ENCODE measurements at places on chromosomes 7 and 10.

GRCh38 chr10:32388258-32389027, 41.5 kb upstream of the EPC1 start:
- no peak for DNase-seq

DNA sequence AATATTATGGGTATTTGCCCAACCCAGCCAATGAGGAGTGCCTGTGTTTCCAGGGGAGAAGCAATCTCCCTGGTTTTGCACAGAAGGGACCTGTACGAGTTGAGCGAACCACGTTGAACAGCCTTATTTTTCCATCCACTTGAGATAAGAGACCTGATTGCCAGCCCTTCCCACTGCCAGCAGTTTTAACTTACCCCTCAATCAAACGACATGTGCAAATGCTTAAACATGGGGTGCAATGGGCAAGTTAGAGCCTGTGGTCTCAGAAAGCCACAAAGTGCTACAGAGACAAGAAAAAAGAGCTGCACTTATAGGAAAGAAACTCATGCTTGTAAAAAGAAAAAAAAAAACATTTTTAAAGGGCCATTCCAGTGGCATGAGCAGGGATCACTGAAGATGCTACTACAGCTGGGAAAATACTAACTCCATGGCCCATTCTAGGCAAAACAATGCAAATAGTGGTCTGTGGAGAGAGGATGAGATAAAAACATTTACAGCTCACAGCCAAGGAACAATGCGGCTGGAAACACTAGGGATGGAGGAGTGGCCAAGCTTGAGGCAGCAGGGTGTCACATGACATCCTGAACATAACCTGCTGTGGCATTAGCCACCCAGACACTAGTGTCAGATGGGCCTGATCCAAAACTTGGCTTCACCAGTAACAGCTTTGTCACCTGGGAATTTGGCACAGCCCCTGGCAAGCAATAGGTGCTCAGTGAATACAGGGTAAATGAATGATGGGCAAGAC, 162.8 kb downstream of the ELMO1 start:
- DNase-seq, result no peak

DNA sequence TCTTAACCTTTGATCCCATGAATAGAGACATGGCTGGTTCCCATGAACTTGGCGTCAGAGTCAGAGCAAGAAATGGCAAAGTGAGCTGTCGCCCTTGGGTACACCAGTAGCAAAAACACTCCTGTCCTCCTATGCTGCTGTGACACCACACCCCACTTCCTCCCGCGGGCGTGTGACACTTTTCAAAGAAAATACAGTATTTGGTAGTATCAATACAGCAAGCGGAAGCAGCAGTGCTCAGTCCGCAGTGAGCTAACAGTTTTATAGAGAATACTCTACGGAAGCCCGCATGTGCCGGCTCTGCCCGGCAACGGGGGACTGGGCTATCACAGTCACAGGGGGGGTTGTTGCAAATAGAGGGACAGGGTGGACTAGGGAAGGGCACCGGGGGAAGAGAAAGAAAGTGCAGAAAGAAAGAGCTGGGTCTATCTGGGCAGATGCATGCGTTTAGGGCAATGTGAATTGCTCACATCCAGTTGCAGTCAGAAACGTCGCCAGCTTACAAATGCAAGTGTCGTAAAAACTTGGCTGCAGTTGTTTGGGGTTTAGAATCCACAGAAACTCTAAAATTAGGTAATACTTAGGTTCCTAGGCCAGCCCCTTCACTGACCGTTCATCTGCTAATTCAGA, 49.8 kb downstream of the PRKCQ start:
- DNase-seq, result no peak

- DNase-seq, result peak; percentile 48
Measured at GRCh38 chr7:21902240-21902639, 43.5 kb downstream of the CDCA7L start.

- peak; percentile 16 for DNase-seq
Measured at GRCh38 chr7:131948434-131949053, 392.1 kb upstream of the PODXL start.

GRCh38 chr7:55172161-55172560, 153.3 kb downstream of the EGFR start:
- peak; percentile 28 for DNase-seq

GRCh38 chr7:26485367-26485934, 193.8 kb downstream of the SNX10 start:
- DNase-seq, result peak; percentile 1

DNA sequence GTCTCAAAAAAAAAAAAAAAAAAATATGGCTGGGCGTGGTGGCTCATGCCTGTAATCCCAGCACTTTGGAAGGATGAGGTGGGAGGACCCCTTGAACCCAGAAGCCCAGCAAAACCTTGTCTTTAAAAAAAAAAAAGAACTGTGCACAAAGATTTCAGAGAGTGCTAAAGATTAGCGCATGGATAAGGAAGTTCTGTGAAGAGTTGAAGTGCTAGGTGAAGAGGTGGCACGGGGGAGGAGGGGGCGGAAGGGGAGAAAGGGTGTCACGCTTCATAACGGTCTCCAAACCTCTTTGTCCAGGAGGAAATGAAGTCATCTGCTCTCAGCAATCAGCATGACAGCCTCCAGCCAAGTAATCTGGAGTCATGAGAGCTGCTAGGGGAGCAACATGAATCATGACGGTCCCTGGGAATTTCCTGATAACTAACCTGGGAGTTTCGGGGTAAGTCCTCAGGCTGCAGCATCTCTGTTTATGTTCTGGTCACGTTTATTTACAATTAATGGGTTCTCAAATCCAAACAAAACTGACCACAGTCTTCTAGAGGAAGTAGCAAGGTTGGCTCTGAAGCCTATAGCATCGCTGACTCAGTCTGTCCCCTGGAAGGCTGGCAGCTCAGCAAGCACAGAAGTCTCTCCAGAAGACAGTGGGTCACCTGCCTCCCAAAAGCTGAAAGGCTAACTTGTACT, 1.9 kb upstream of the PLAU start:
- peak; percentile 92 for DNase-seq

- peak; percentile 14 for DNase-seq
Measured at GRCh38 chr10:36092116-36092515, 450.0 kb upstream of the FZD8 start.

DNA sequence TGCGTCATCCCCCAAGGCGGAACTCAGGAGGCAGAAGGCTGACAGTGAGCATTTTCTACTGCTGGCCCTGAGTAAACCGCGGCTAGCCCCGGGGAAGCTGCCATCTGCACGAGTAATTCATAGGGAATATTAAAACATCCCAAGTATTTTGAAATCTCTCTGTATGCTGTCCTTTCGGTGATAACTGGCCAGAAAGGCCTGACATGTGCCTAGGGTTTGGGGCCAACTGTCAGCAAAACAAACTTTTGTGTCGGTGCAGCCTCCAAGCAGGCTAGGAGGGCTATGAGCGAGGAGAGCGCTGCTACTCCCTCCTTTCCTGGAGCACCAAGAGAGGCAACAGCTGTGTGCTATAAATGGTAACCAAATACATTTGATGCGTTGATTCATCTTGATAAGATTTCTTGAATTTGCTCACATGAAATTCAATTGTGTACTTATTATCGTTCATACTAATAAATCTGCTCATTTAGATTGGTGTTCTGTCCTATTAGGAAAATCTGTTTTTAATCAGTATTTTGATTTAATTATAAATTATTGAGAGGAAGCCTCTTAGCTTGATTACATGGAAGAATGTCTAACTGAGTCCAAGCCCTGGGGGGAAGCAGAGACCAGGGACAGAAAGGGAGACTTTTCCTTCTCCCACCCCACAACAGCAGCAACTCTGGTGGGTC, 124.4 kb upstream of the NPS start:
- peak; percentile 39 for DNase-seq

- no peak for DNase-seq
Measured at GRCh38 chr10:963655-964054, 24.6 kb upstream of the GTPBP4 start.

DNA sequence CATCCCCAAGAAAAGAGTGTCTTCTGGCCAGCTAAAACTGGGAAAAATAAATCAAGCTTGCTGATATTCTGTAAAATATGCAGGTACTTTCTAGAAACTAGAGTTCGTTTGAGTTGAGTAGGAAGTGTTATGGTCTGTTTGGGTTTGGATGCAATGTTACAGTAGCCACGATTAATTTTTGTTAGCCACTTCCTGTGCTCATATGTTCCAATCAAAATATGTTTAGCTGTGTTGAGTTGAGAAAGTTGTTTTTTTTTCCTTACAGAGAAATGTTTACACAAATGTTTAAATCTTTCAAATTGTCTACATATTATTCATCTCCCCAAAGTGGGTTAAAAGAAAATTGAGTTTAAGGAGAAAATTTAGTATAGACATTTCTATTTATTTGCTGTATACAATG, 11.3 kb upstream of the LAMB1 start:
- no peak for DNase-seq

DNA sequence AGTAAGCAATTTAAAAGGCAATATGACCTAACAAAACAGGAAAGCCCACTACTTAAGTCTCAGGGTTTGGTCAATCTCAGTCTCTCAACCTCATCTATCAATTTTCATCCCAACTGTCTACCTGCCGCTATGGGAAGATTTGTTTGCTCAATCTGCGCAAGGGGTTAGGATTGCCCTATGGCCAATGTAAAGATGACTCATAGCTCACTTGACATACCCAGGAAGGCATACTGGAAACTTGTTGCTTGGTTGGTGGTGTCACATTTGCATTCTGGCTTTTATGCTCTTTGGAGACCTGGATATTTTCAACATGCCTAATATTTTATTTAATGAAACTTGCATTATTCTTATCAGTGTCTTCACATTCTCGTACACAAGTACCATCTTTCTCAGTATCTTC, 78.1 kb upstream of the TMEM196 start:
- DNase-seq, result no peak

DNA sequence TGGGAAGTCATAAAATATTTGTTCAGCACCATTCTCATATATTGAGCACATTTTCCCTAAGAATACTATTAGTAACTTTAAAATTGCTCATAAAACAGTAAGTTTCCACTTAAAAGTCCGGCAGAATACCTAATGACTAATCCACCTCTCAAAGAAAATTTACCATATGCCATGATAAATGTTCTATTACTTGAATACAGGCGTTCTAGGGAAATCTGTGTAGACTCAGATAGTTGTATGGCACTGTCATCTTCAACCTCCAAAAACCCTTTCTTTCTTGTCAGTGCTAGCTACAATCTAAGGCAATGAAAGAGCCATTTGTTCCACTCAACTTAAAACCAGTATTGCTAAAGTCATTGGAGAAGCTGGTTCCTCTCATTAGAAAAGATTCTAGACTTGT, 7.3 kb downstream of the GPR37 start:
- DNase-seq, result no peak

DNA sequence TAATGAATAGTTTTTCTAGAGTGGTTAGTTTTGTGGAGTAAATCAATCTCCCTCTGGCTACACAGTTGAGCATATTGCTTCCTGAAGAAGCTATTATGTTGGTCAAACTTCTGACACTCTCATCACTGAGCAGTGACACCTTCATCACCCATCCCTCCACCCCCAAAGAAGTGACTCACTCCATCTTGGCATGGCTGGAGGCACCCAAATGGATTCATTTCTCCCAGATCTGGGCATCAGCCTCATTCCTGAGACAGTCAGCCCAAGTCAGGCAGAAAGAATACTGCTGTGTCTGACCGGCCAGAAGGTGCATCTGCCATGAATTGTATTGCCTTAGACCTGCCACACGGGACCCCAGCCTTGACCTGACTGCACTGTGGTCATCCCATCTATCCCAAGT, 117.0 kb upstream of the HABP2 start:
- DNase-seq, result no peak

- DNase-seq, result no peak
Measured at GRCh38 chr7:101817471-101818286, at the start of gene CUX1. TSS of gene CUX1 (plus strand) at chr7:101817626. CDS start at chr7:101817640, 14 bp downstream.

- no peak for DNase-seq
Measured at GRCh38 chr7:77416621-77417371, 647 bp upstream of the GSAP start.

GRCh38 chr7:74373536-74373935, 80.2 kb upstream of the GTF2IRD1 start:
- DNase-seq, result no peak

DNA sequence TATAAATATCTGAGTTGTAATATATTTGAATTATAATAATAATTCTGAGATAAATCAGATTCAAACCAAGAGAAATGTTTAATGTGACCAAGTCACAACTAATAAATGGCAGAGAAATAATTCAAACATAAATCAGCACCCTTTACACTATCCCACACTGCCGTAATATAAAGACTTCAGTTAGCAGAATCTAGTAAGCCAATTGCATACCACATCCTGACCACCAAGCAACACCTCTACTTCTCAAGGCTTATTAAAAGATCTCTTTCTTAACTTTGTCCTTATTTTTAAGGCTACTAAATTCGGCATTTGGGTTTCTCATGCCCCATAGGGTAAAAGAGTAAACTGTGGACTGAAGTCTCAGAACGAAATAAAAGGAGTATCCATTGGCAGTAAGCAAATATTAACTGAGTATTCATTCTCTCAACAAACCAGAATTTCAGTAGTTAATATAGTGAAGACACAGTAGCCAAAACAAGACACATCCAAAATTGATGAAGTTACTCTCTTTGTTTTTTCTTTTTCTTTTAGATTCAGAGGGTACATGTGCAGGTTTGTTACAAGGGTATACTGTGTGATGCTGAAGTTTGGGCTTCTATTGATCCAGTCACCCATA, 14.8 kb downstream of the ACBD5 start:
- no peak for DNase-seq

GRCh38 chr7:137583172-137583571, 239.6 kb upstream of the PTN start:
- DNase-seq, result no peak

DNA sequence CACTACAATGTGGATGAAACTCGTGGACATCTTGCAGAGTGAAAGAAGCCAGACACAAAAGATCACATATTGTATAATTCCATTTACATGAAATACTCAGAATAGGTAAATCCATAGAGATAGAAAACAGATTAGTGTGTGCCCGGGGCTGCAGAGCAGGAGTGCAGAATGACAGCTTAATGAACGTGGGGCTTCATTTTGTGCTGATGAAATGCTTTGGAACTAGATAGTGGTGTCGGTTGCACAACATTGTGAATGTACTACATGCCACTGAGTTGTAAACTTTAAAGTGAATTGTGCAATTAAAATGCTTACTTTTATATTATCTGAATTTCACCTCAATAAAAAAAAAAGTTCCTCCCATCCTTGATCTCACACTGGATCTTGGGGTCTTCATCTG, 31.8 kb upstream of the CARD11 start:
- DNase-seq, result no peak

GRCh38 chr7:149881328-149882247, 7.8 kb downstream of the ATP6V0E2 start:
- DNase-seq, result no peak

Data from fibroblast of upper back skin (primary cell).